ENCODE measurements at places on chromosomes 12 and 14.

GRCh38 chr12:1760566-1761382, 59.6 kb upstream of the LRTM2 start:
- no peak for DNase-seq

GRCh38 chr14:99720941-99721791, 37.1 kb downstream of the CYP46A1 start:
- no peak for DNase-seq

GRCh38 chr14:23186913-23187654, 3.6 kb upstream of the SLC7A8 start:
- peak; percentile 15 for DNase-seq

- DNase-seq, result no peak
Observed at GRCh38 chr12:62738105-62738504, 196.8 kb downstream of the PPM1H start.

- no peak for DNase-seq
Observed at GRCh38 chr14:78202163-78202562, 32.0 kb downstream of the NRXN3 start.

- no peak for DNase-seq
Observed at GRCh38 chr12:126051611-126052107, 986.4 kb downstream of the AACS start.

DNA sequence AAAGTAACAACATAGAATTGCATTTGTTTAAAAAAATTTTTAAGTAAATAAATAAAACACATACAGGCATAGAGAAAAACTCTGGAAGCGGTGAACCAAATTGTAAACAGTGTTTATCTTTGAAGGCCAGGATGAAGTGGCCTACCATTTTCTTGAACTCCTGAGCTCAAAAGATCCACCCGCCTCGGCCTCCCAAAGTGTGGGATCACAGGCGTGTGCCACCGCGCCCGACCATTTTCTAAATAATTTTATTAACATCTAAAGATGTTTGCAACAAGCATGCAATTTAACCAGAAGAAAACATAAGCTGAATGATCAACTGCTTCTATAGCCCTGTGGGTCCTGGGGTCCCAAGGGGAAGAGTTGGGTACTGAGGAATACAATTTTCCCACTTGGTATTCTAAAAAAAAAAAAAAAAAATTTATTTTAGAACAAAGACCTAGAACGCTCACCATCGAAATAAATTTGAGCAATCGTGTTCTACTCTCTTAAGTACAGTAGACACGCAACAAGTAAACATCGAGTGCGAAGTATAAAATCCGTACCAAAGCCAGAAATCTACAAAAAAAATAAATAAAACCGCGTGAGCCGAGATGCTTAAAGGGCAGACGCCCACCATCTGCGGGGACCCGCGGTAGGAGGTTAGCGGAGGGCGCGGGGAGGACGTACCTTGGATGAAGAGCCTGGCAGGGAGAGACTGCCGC, 484 bp downstream of the MIS18BP1 start:
- peak; percentile 49 for DNase-seq

DNA sequence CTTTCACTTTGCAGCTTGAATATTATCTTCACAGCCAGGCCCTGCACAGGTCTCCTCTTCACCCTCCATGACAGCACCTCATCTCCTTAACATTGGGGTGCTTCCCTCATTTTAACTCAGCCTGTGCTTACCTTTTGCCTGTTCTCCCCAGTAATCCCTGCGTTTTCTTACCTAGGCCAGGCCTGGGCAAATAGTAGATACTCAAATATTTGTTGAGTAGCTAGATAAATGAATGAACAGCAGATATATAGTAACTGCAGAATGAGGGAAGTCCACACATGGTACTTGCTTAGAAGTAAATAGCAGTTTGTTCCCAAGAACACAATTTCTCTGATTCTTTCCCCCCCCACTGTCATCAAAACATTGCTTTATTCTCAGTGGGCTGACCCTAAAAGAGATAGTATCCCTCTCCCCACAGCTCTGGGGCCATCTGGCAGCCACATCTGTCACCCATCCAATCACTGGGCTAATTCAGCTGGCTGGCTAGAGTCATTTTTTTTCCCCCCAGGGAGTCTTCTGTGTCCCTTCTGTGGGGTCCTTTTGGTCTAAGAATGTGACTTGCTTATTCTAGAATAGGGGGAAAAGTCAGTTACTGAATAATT, 43.2 kb downstream of the APPL2 start:
- DNase-seq, result no peak

GRCh38 chr14:56046546-56046945, 71.7 kb upstream of the PELI2 start:
- DNase-seq, result no peak

DNA sequence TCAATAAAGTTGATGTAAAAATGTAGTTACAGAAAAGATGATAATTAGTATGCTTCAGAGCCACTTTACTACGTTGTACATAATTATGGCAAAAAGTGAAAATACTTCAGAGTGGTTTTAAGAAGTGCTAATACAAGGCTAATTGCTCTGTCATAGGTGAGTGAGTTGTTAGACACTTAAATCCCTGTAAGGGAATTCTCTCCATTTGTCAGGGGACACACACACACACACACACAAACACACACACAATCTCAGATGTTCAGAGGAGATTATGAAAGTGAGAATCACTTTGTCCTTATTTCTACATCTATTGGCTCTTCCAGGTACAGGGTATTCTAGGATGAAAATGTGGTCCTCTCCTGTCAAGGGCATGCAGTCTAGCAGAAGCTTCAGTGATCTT, 208.3 kb upstream of the PELI2 start:
- DNase-seq, result no peak

- no peak for DNase-seq
Observed at GRCh38 chr12:114368685-114369452, 37.1 kb downstream of the TBX5 start.

DNA sequence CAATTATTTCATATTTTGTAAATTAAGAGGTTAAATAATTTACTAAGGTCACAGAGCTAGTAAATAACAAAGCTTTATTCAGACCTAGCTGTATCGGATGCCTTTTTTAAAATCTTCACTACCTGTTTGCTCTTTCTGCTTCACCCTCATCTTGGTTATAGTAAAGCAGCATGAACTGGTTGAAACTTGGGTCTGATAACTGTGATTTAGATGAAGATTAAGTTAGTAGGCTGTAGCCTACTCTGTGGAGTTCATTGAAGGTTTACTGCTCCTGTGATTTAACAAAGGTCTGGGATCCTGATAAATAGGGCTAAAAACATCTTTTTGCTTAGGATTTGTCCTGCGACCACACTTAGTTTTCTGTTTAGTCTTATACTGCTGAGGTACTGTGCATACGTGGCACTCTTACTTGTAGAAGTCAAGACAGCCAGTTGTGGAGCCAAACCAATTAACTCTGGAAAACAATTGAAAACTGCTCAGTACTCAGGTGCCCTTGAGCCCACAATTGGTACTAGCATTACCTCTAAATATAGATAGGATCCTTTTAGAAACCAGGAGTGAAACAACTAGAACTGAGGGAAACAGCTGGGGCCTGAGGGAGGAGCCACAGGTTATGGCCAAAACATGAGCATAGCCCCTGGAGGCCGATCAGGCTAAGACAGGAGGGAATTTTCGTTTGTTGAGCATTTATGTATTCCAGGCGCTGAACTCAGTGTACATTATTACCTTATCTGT, 2.3 kb downstream of the SPATS2 start:
- peak; percentile 25 for DNase-seq

- no peak for DNase-seq
Observed at GRCh38 chr14:76877871-76878270, 51.7 kb downstream of the LRRC74A start.

DNA sequence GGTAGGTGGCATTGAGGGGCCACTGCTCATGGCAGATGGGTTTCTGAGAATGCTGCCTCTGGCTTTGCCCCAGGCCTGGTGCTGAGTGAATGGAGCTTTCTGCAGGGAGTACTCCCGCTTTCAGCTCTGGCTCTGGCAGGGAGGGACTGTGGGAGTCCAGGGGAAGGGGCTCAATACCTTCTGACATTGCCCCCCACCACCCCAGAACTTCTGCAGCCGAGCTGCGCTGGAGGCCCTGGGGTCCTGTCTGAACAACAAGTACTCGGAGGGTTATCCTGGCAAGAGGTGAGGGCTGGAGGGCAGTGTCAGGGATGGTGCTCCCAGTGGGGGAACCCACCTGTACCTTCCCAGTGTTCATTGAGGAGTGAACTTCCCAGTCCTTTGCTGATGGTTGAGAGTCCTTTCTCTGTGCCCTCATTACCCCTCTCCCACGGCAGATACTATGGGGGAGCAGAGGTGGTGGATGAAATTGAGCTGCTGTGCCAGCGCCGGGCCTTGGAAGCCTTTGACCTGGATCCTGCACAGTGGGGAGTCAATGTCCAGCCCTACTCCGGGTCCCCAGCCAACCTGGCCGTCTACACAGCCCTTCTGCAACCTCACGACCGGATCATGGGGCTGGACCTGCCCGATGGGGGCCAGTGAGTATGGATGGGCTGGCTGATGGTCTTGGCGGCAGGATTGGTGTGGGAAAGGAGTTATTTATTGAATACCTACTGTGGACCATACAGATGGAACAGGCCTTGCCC, 1.9 kb downstream of the SHMT2 start:
- DNase-seq, result no peak

DNA sequence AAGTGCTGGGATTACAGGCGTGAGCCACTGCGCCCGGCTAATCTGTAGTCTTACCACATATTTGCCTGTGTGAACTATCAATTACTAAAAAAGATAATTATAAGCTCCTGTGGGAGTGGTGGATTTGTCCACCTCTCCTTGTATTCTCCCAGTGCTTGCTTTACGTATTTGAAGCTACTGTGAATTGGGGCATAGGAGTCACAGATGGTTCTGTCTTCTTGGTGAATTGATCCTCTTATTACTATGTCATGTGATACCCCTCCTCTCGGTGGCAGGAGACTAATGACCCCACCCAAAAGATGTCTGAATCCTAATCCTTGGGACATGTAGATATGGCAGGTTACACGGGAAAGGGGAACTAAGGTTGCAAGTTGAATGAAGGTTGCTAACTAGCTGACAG, 11.8 kb downstream of the GPR132 start:
- no peak for DNase-seq

GRCh38 chr12:108802101-108802961, 55.1 kb downstream of the SSH1 start:
- no peak for DNase-seq

DNA sequence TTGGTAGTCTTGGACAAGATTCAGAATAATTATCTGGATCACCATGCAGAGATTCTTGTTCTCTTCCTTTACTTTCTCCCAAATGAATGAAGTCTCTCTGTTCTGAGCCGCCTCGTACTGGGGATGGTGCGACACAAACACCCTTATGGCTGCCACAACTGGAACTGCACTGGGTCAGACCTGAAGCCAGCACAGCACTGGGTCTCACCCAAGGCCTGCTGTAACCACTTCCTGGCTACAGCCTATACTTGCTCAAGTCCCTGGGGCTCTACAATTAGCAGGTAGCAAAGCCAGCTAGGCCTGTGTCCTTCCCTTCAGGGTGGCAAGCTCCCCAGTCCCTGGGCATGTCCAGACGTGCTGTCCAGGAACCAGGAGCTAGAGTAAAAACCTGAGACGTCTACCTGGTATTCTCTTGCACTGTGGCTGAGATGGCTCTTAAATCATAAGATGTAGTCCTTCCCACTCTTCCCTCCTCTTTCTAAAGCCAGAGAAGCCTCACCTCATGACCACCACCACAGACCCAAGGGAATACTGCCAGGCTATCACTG, 27.6 kb downstream of the IFNG start:
- DNase-seq, result no peak

- no peak for DNase-seq
Observed at GRCh38 chr12:48824112-48824511, 5.8 kb downstream of the CACNB3 start.

- DNase-seq, result no peak
Observed at GRCh38 chr12:76863837-76864236, 15.0 kb downstream of the CSRP2 start.

DNA sequence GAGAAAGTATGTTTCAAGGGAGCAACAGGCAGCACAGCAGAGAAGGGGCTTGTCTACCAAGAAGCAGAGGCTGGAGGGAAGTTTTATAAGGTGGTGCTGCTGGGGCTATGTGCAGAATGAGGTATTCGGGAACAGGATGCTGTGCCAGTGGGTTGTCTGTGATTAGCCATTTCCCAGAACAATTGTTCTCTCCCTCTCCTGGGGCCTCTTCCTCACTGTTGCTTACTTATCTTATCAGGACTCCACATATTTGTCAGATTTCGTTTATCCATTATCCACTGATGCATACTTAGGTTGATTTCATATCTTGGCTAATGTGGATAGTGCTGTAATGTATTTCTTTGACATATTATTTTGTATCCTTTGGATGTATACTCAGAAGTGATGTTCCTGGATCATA, 195.1 kb upstream of the RTL1 start:
- DNase-seq, result no peak

GRCh38 chr12:51389302-51389999, 1.8 kb downstream of the GALNT6 start:
- no peak for DNase-seq

GRCh38 chr12:13536219-13536910, 339.8 kb downstream of the EMP1 start:
- no peak for DNase-seq

GRCh38 chr12:26741584-26742227, 91.3 kb downstream of the ITPR2 start:
- no peak for DNase-seq

GRCh38 chr12:46401662-46402061, 29.1 kb upstream of the SLC38A2 start:
- DNase-seq, result no peak

Data from NCI-H526 treated with DMSO at 0.1 percent for 48 hours (cell line).